Ammon's horn (tissue), 1 donor: ENCODE measurements at places on chromosomes 4 and X.

DNA sequence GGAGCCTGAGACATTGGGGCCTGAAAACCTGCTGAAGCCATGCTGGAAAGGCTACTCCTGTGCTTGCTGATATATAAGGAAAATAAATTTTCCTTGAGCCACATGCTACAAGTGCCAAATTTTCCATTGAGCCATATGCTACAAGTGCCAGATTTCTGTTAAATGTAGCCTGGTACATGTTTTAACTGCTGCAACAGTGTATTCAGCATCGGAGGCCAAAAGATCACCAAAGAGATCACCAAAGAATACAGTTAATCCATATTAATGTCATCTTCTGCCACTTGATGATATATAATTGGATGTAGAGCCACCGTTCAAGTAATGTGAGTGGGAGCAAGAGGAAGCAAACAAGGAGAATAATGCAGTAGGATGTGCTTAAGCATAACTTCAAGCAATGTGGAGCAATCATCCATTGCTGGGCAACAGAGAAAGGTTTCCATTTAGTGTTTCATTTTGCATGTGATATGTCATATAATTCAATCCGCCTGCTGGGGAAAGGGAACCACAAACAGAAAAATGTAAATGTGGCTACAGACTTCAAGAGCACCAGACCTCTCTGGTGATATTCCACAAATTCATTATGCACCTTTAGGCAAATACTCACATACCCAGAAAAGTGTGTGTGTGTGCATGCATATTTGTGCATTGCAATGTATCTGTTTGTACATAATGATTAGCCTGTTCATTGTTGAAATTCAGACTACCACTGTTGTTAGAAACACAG is 295.9 kb downstream of the KCNIP4 start:
- DNase-seq, result no peak

GRCh38 chr4:97987019-97987648 is 156.1 kb downstream of the STPG2 start:
- peak; percentile 21 for DNase-seq

- no peak for DNase-seq
These were observed 6.7 kb downstream of the ELF4 start for GRCh38 chrX:130103605-130104004.

DNA sequence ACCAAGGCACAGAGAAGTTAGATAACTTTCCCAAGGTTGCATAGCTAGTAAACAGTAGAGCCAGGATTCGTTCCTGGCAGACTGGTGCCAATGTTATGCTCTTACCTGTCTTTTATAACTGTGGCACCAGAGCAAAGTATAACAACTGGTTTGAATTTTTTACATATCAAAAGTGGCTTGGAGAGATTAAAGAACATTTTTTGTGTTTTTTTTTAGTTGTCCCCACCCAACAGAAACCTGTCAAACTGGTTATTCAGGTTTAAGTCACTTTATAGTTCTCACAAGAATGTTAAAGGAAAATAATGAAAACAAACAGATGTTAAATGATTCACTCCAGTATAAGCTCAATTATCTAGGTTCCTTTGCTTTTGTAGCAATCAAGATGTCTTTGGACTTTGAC is 15.6 kb upstream of the FAM47E start:
- DNase-seq, result no peak

DNA sequence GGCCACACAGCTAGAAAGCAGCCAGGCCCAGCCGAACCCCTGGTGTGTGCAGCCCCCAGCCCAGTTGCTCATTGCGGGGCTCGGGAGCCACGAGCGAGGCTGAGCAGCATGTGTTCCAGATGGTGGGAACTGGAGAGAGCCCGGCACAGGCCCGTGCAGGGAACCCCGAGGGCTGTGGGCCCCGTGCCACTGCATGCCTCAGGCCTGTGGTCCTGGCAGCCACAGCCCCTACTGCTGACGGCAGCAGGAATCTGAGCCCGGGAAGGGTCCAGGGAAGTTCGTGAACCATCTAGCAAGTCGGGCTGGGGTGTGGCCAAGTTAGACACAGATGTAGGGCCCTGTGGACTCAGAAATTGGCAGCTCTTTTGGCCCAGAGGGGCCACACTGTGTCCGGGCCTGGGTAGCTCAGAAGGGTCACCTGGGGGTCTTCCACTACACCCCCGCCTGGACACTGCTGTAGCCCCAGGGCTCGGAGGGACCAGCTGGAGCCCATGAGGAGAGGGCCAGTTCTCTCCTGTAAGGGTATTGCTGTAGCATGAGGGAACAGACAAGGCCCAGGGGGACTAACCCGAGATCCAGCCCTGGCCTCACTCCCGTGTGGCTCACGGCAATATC is 12.1 kb downstream of the HTRA3 start:
- DNase-seq, result no peak

GRCh38 chr4:141142423-141142822 is 9.2 kb upstream of the RNF150 start:
- DNase-seq, result peak; percentile 14
